ENCODE measurements at places on chromosomes 12 and 14.

- peak; percentile 75 for DNase-seq
Measured at GRCh38 chr12:459430-460258, at the start of gene B4GALNT3. B4GALNT3 (plus strand) TSS chr12:459939; CDS start chr12:460377, 438 bp downstream.

DNA sequence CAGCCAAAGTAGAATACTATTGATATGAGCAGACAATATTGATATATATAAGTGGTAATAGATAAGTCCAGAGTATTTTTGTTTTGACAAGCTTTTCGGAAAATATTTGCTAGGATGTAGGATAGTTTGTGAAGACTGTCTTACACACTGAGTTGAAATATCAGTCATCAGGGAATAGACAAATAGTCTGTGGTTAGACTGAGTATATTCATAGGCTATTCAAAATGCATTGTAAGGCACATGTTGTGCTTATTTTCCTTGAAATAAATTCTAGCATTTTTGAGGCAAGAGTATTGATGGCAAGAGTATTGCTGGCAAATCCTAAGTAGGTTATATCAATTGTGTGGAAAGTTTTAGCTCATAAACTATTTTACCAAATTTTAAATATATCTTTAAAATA is 201.1 kb downstream of the LRIG3 start:
- no peak for DNase-seq

- DNase-seq = no peak
Measured at GRCh38 chr12:2460051-2460670, 334.6 kb upstream of the FKBP4 start.

- DNase-seq = no peak
Measured at GRCh38 chr12:76152181-76152807, 67.8 kb upstream of the NAP1L1 start.

DNA sequence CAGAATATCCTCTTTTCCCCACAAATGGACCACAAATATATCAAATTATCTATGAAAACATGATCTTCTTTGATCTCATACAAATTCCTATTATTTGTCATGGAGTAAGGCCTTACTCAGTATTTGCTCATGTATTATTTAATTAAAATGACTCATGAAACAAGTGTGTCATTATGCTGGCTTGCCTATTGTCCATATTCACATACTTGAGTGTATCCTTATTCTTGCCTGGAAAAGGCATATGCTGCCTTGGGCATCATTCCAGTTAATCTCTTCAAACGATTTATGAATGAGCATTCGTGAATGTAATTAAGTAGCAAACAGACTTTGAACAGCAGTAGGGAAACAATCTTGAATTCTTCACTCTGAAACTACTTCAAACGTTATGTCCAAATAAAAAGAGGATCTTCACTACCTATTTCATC is 22.6 kb upstream of the SNRPF start:
- DNase-seq = no peak

- no peak for DNase-seq
Measured at GRCh38 chr12:111084605-111085004, 164.2 kb upstream of the MYL2 start.

GRCh38 chr12:107329569-107330324 is 236.4 kb upstream of the CRY1 start:
- DNase-seq = no peak

GRCh38 chr14:93878212-93878611 is 48.9 kb upstream of the FAM181A start:
- no peak for DNase-seq

DNA sequence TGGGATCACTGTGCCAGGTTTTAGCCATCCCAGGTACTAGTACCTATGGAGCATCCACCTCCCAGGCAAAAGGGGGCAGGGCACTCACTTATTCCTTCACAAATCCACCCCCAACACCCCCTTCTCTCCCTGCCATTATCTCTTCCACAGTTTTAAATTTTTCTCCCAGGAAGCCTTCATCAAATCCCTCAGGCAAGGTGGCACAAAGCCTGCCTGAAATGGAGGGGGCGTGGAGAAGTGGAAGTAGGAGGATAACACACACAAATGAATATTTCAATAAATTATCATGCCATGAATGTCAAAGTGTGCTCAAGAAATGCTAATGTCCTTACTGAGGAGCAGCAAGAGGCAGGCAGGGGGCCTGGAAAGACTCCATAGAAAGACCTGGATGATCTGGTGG is 4.7 kb upstream of the CHST11 start:
- no peak for DNase-seq

GRCh38 chr12:15130541-15130940 is 90.7 kb downstream of the RERG start:
- no peak for DNase-seq

GRCh38 chr12:26513363-26514043 is 318.1 kb downstream of the SSPN start:
- no peak for DNase-seq

Measured in right hindlimb (tissue), 1 donor.